Cerebellum (tissue), 4 donors: ENCODE measurements at places on chromosomes 6 and 20. TPM values are rescaled to one million over a fixed set of nuclear protein-coding genes. Genes with fewer than 3 reads are reported as not detected.

DNA sequence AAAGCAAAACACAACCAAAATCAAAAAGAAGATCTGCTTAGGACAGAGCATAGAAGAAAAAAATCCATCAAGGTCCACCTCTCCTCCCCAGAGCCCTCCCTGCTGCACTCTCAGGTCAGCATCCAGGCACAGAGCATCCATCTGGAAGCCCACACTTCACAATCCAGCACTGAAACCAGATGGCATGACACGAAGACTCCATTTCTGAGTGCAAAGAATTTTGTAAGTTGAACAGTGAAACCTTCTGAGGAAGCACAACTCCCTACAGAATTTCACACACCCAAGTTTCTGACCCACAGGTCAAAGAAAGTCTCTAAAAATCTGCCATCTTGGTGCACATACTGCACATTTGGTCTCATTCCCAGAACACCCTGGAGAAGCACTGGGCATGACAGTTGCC, 128.8 kb upstream of the STXBP5 start:
- peak; percentile 27 for DNase-seq

GRCh38 chr6:27073441-27073840, 174.1 kb upstream of the PRSS16 start:
- no peak for DNase-seq

ZC3H12D gene
- 0.36 TPM for total RNA-seq

GRCh38 chr6:2047855-2048254, 197.6 kb downstream of the GMDS start:
- no peak for DNase-seq

DNA sequence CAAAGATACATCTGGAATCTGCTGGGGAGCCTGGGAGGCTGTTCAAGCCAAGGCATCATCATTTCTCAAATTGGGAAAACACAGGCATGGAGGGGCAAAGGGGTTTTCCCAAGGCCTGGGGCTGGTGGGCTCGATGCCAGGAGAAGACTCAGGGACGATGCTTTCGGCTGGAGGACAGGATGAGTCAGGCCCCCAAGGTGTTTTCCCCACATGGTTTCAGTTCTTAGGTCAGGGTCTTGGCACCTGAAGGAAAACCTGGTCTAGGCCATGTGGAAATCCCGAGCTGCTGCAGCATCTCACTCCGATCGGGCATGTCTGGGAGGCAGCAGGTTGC, 348.1 kb downstream of the CDC5L start:
- DNase-seq: no peak

DNA sequence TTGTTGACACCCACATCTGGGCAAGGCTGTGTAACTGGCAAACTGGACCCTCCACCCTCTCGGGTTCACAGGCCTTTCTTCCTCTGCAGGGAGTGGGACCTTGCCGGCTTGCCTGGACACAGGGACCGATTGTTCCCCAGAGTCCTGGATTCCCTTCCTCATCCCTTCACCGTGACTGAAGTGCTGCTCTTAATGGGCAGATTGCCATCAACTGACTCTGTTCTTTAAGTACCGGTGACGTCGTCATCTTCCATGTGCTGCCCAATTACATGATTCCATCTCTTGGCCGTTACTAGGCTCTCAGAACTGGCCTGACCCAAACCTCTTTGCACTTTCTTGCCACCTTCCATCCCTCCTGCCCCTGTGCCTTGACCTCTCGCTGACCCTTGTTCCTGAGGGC, 85.4 kb downstream of the EYA4 start:
- no peak for DNase-seq

GRM1 gene
- total RNA-seq: 28.9 TPM
